ENCODE measurements at places on chromosomes 11 and 22.
A peak's percentile ranks its signal among the peaks of the same experiment; 100 is the strongest.

DNA sequence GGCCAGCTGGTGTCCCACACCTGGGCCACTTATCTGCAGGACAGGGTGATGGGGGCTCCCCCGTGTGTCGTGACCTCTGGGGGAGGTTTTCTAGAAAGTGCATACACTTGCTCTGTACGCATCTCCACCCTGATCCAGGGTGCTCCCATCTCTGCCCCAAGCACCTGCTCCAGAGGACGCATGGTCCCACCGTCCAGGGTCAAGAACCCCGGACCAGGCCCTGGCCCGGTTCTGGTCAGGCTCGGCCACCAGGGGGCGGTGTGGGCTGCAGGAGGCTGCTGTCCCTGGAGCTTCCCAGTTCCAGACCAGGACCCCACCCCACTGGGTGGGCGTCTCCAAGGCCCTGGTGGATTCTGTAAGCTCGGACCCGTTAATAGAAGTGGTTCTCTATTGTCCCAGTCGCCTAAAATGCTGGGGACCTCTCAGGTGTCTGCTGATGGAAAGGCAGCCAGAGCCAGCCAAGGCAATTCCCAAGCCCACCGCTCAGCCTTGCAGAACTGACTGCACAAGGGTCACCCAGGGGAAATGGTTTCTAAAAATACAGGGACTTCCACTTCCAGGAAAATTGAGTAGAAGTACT lies 34.7 kb upstream of the SEPTIN5 start:
- H3K4me3 ChIP-seq, result no peak overlapping the region
- DNase-seq, result no peak
- H3K4me1 ChIP-seq, result no peaks in the 10 kb centered on the region
- peaks cover 41% of the 10 kb centered on the region for H3K27me3 ChIP-seq
- H3K36me3 ChIP-seq, result no peaks in the 10 kb centered on the region

GRCh38 chr11:77866336-77866735 lies 45.4 kb downstream of the AAMDC start:
- no peak for DNase-seq
- no peaks in the 10 kb centered on the region for H3K4me1 ChIP-seq
- H3K4me3 ChIP-seq, result no peak overlapping the region

DNA sequence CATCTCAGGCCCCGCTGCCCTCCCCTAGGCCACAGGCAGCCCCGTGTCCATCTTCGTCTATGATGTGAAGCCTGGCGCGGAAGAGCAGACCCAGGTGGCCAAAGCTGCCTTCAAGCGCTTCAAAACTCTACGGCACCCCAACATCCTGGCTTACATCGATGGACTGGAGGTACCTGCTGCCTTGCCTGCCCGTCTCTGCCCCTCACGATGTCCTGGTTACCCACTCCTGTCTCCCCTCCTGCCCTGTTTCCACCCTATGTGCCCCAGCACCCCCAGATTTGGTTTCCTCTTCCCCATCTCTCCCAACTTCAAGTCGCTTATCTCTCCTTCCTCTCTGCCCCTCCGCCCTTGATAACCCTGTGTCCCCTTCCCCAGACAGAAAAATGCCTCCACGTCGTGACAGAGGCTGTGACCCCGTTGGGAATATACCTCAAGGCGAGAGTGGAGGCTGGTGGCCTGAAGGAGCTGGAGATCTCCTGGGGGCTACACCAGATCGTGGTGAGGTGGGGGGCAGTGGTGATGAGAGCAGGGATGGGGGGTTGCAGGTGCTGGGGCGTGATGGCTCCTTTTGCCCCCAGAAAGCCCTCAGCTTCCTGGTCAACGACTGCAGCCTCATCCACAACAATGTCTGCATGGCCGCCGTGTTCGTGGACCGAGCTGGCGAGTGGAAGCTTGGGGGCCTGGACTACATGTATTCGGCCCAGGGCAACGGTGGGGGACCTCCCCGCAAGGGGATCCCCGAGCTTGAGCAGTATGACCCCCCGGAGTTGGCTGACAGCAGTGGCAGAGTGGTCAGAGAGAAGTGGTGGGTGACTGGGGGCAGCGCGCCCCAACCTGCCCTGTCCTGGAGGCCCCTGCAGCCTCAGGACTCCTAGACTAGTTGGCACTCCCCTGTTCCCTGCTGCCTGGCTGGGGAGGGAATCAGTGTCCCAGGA lies 930 bp downstream of the SCYL1 start:
- H3K36me3 ChIP-seq, result no peaks in the 10 kb centered on the region
- H3K4me3 ChIP-seq, result peak overlapping the region; percentile 92
- H3K27me3 ChIP-seq, result no peaks in the 10 kb centered on the region
- peaks cover 23% of the 10 kb centered on the region for H3K4me1 ChIP-seq
- peak overlapping the region; percentile 89 for H3K27ac ChIP-seq
- DNase-seq, result no peak

DNA sequence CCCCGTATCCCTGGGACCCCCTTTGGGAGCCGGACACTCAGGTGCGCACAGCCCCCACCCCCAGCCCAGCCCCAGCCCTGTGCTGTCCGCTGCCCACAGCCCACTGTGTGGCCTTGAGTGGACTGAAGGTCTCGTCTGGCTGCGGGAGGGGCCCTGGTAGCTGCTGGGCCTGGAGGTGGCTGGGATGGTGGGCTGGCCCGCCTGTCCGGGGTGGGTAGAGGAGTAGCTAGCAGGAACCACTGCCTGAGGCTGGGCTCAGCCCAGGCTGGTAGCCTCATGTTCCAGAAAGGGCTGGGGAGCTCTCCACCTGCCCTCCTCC lies 4.6 kb upstream of the MUC6 start:
- DNase-seq, result no peak
- no peaks in the 10 kb centered on the region for H3K36me3 ChIP-seq
- H3K4me3 ChIP-seq, result no peak overlapping the region
- peaks cover 5% of the 10 kb centered on the region for H3K27me3 ChIP-seq

DNA sequence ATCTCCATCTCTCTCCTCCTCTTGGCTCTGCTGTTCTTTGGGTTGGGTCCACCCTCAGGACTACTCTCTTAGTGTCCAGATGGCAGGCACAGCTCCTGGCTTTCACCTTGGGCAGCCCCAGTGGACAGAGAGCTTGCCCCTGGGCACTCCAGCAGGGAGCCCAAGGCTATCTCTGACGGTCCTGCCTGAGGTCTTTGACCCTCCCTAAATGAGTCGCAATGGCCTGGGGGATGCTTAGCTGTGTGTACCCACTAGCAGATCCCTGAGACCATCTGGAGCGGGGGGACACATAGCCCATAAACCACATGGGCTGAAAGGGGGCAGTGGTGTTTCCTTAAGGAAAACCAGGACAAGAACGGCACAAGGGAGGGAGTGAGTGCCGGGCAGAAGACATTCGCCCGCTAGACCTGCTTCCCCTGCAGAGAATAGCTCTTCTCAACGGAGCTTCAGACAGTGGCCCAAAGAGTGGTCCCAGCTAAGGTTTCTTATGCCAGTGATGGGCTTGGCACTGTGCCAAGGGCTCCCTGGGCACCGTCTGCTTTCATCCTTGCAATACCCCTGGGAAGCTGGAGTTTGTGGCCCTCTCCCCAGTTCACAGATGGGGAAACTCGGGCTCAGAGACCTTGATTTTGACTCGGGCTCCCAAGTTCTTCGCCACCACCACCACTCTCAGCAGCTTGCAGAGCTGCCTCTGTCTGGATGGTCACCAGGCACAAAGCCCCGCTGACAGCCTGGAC lies 53.9 kb upstream of the ANO1 start:
- H3K4me1 ChIP-seq, result no peaks in the 10 kb centered on the region
- H3K4me3 ChIP-seq, result no peak overlapping the region
- no peaks in the 10 kb centered on the region for H3K36me3 ChIP-seq
- DNase-seq, result no peak

DNA sequence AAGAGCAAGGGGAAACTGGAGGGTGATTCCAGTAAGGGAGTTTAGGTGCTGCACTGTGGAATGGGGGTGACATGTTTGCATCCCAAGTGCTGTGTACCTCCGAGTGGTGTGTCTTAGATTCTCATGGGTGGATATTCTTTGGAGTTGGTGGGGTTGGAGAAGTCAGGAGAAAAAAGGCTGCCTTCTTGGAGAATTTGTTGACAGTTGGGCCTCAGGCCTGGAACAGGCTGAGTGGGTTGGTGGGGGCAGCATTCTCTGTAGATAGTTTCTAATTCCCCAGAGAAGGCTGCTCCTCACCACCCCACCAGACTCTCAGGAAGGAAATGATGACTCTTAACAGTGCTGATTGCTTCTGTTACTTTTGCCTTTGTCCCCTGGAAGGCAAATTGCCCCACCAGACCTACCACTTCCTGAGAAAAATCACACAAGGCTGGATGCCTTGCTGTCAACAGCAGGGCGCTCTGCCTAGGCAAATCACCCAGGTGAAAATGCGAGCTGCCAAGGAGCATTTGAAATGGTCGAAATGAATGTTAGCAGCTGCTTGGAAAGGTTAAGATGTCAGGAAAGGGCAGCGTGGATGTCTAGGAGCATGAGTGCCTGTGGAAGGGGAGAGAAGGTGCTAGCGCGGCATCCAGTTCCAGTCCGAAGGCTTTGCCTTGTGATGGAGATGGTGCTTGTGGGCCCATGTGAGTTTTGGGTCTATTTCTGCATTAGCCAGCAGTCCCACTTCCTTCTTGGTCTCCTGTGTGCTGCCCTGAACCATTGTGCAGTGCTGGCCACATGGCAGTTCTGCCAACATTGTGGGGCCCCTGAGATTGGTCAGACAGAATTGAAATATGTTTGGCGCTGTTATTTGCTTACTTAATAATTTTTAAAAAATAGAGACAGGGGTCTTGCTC lies 29.7 kb upstream of the SORL1-AS1 start:
- peak overlapping the region; percentile 89 for H3K27ac ChIP-seq
- peak; percentile 83 for DNase-seq
- H3K4me3 ChIP-seq, result peak overlapping the region; percentile 87
- no peaks in the 10 kb centered on the region for H3K27me3 ChIP-seq
- H3K36me3 ChIP-seq, result peaks cover 10% of the 10 kb centered on the region

DNA sequence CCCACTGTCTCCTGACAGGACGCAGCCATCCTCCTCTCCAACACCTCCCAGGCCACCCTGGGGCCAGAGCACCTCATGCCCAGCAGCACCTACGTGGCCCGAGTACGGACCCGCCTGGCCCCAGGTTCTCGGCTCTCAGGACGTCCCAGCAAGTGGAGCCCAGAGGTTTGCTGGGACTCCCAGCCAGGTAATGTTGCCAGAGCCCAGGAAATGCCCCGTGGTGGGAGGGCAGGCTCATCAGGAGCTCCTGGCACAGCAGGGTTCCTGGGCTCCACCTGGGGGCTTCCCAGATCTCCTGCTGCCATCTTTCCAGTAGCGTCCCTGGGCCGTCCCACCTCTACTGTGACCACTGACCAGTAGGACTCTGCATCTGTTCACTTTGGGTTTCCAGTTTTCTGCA lies 16.2 kb downstream of the CSF2RB start:
- peaks cover 8% of the 10 kb centered on the region for H3K4me1 ChIP-seq
- H3K4me3 ChIP-seq, result no peak overlapping the region
- H3K27me3 ChIP-seq, result peaks cover 14% of the 10 kb centered on the region
- no peak overlapping the region for H3K27ac ChIP-seq
- DNase-seq, result no peak

DNA sequence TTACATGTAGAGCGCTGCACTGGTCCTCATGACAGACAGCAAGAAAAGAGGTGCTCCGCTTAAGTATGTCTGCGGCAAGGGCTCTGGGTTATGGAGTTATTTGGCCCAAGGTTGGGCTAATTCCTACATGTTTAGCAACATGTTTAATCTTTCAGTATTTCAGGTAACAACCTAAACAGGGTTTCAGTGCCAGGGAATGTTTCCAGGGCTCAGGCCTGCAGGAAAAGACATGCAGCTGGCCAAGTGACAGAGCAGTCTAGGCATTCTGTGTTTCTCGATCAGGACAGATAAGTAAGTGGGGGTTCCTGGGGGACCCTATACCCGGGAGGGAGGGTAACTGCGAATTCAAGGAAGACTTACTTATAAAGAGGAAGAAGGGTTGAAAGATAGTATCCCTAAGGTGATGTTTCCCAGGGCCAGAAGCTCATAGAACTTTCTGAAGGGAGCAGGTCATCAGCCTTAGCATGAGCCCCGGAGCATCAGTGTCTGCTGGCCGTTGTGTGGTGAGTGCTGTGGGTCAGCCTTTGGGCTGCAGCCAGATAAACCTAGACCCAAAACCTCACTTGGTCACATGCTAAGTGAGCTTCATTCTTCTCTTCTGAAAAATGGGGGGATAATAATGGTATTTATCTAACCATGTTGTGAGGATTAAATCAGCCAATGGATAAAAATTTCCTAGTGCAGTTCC lies 18.4 kb downstream of the KCNJ5 start:
- peak; percentile 32 for DNase-seq
- H3K4me1 ChIP-seq, result peaks cover 7% of the 10 kb centered on the region
- peaks cover 29% of the 10 kb centered on the region for H3K27me3 ChIP-seq

DNA sequence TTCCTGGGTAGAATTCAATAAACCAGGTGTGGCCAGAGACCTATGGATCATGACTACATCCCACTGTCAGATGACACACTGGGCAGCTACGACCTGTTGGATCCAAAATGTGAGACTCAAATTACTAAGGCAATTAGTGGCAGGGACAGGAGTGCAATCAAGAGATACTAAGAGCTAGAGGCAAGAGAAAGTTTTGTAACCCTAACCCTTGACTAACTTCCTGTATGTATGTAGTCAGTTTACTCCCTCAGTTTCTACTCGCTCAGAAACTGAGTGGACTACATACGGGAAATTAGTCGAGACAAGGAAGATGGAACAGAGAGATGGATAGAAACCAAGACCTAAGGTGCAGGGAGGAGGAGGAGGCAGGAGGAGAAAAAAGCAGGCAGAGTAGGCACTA lies 2.7 kb downstream of the CYB5R2 start:
- H3K4me1 ChIP-seq, result peaks cover 14% of the 10 kb centered on the region
- DNase-seq, result no peak
- no peaks in the 10 kb centered on the region for H3K36me3 ChIP-seq
- H3K27ac ChIP-seq, result no peak overlapping the region
- peaks cover 13% of the 10 kb centered on the region for H3K27me3 ChIP-seq

DNA sequence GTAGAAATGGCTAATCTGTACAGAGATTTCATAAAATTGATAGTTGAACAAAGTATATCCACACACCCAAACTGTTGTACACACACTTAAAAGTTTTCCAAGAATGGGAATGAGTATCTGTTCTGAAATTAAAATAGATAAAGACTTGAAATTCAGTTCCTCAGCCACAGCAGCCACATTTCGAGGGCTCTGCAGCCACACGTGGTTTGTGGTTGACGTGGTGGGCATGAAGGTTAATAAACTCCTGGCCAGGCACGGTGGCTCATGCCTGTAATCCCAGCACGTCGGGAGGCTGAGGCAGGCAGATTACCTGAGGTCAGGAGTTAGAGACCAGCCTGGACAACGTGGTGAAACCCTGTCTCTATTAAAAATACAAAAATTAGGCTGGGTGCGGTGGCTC lies 24.0 kb downstream of the TPST2 start:
- no peaks in the 10 kb centered on the region for H3K36me3 ChIP-seq
- peak; percentile 67 for DNase-seq
- no peak overlapping the region for H3K4me3 ChIP-seq

DNA sequence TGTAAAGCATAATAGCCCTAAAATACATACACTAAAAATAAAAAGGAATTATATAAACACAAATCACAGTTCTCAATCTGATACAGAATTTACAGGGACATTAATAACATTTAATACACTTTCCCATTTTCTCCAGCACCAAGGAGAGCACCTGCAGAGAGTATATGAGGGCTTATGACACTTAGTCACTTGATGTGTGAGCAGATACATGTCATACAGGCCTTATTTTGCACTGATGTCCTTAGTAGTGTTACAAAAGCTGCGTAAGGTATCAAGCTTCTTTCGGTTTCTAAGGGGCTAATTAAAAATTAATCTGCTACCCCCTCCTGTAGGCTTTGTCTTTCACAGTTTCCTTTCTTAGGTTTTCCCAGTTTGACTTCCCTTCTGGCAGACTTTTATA lies 61.3 kb downstream of the TRIM44 start:
- peaks cover 13% of the 10 kb centered on the region for H3K36me3 ChIP-seq
- no peak overlapping the region for H3K27ac ChIP-seq
- no peak for DNase-seq
- no peak overlapping the region for H3K4me3 ChIP-seq

All from natural killer cell treated with Interleukin-12 subunit alpha and Interleukin-12 subunit beta and Interleukin-15 and Interleukin-18, amount 100 ng/mL, for 72 hours (primary cell).